ENCODE measurements at places on chromosomes 5 and 9. TPM values are rescaled to one million over a fixed set of nuclear protein-coding genes. Genes with fewer than 3 reads are reported as not detected.

Gene PTGDS
- 233 TPM for total RNA-seq

Gene QRFP
- total RNA-seq = not detected

Gene CTXN3
- not detected for total RNA-seq

Gene FBN2
- 7.2 TPM for total RNA-seq

Gene TSSK1B
- 0.12 TPM for total RNA-seq

Gene ARSI
- total RNA-seq = 0.24 TPM

Gene NDUFS4
- total RNA-seq = 75.6 TPM

Gene SPINK7
- total RNA-seq = not detected

Gene SLC6A7
- not detected for total RNA-seq

Gene LIX1
- not detected for total RNA-seq

Gene PTPN3
- total RNA-seq = 8.5 TPM

Gene NTRK2
- total RNA-seq = 1.2 TPM

Gene PCDHA13
- total RNA-seq = not detected

Gene CBY3
- not detected for total RNA-seq

Gene PLCXD3
- total RNA-seq = 71.4 TPM

Gene SPATA31E1
- total RNA-seq = not detected

Gene IL3
- not detected for total RNA-seq

Gene C5orf22
- 10.0 TPM for total RNA-seq

Gene ADGRV1
- total RNA-seq = not detected

Gene SLC6A19
- total RNA-seq = not detected

Gene GLE1
- total RNA-seq = 11.6 TPM

Gene CDH6
- 1.5 TPM for total RNA-seq

Gene SPATA31A3
- not detected for total RNA-seq

Gene HDAC3
- total RNA-seq = 32.7 TPM

Gene N4BP3
- total RNA-seq = 1.4 TPM

Gene KIF24
- total RNA-seq = 0.78 TPM

Gene FAM151B
- total RNA-seq = 1.9 TPM

Gene RFESD
- 0.81 TPM for total RNA-seq

Gene F2RL1
- 16.7 TPM for total RNA-seq

Gene SYK
- not detected for total RNA-seq

Gene NR5A1
- total RNA-seq = not detected

Gene ADAMTS16
- total RNA-seq = not detected

Gene MIGA2
- 23.4 TPM for total RNA-seq

Gene AGGF1
- 21.4 TPM for total RNA-seq

Gene TTC33
- 7.3 TPM for total RNA-seq

Gene KCNV2
- total RNA-seq = not detected

Gene PCDHB14
- 2.5 TPM for total RNA-seq

Gene JAKMIP2
- 0.25 TPM for total RNA-seq

Gene TMED7
- 84.6 TPM for total RNA-seq

Gene INSL6
- not detected for total RNA-seq

Gene GRXCR2
- total RNA-seq = not detected

Gene TRPM6
- total RNA-seq = 0.05 TPM

Gene LEAP2
- total RNA-seq = 0.37 TPM

Gene LCN10
- total RNA-seq = not detected

Gene ETF1
- 49.9 TPM for total RNA-seq

Gene ENC1
- 4.8 TPM for total RNA-seq

Gene PPP3R2
- total RNA-seq = not detected

Data from cardiac ventricle fibroblast (primary cell).